NCI-H146 (cell line): ENCODE measurements at places on chromosomes 4 and X.

DNA sequence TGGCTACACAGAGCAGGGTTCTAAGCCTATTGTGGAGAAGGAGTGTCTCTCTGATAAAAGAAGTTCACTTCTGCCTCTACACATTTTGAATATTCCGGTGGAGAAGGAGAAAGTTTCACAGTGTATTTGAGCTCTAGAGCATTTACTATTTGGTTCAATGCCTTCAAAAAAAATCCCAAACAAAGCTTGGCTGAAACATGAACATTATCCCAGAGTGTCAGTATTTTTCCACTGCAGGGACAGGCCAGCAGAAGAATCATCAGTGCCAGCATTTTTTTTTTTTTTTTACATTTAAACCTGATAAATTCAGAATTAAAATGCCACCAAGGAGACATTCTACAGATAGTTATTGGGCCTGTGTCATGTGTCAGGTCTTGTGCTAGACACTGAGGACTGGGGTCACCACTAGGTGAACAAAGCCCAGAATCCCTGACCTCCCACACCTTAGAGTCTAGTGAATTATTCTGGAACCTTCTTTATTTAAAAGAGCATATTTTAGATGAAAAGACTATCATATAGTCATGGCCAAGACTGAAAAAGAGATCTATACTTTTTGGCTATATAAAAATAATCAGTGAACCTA is 48.0 kb upstream of the NAP1L5 start:
- DNase-seq = no peak

DNA sequence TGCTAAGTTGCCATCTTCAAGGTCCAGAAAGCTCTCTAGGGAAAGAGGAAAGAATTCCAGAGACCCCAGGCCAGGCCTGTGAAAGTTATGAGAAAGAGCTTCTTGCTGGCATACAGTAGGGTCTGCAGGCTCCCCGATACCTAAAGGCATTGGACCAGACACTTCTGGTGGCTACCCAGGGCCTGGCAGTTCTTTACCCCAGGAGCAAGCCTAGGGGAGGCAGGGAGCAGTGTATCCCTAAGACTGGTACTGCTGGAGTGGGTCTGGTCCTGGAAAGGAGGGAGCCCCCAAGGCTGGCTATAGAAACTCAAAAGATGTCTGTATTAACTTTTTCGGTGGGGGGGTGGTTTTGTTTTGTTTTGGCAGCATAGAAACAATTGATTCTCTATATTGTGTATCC is 19.8 kb upstream of the FAM193A start:
- no peak for DNase-seq

GRCh38 chr4:152807294-152807829 is 27.6 kb downstream of the ARFIP1 start:
- no peak for DNase-seq

- DNase-seq = peak; percentile 72
Measured at GRCh38 chr4:81421346-81422218, 50.1 kb downstream of the RASGEF1B start.

GRCh38 chrX:12991575-12991974 is 16.7 kb downstream of the TMSB4X start:
- DNase-seq = no peak

DNA sequence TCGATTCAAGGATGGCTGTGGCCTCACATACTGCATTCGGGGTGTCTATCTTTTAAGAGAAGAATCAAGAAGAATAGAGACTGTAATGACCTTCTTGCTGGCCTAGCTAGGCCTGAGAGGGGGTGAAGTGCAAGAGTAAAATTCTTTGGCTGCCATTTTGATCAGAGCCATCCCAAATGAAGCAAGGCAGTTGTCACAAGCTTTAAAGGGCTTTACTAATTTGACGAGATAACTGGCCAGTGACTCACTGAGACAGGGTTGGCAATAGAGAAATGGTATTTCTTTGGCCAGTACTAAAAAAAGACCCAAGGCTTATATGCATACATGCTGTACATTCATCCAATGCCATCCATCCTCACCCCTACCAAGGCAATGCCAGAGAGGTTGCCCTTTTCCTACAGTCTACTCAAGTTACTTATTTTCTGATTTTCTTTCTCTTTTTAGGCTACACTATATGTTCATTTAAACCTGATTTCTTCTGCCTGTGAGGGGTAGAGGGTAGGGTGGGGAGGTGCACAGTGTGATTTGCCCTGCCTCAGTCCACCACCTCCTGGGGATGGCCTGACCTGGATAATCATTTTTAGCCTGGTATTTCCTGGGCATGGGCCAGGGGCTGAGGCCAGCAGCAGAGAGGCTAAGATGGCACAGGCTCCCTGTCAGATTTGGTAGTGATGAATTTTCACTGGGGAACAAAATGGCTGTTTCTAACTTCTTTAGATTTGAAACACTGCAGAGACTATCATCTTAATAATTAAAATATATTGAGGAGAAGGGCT is 32.2 kb downstream of the ATG4A start:
- no peak for DNase-seq

DNA sequence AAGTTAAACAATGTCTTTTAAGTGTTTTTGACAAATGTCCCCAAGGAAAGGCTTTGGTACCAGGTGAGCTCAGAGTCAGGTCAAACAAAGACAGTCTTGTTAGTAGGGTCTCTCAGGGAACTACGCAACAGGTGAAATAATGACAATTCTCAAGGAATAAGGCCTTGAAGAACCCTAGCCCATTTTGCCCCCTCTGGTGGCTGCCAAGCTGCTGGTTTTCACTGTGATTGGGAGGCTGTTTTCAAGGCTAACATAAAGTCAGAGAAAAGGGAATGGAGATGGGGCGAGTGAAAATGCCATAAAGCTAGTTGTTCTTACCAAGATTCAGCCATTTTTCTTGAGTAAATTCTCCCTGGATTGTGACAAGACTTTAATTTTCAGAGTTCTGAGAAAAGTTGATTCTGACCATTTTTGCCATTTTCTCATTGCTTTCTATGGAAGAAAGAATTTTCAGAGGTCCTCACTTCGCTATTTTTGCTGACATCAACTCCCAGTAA is 58.7 kb downstream of the RWDD4 start:
- no peak for DNase-seq

DNA sequence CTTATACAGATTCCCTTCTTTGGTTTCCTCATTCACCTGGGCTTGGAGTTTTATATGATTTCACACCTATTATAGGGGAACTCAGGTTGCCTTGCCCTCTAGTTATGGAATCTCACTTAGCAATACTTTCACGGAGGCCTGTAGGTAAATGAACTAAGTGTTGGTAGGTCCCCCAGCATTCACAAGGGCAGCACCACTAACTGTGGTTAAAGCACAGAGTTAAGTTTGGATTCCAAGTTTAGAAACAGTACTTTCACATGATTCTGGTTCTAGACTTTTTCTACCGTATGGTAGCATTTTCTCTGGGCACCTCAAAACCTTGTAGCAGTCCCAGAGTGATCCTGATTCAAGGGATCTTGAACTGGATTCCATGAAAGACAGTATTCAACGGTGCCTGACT is 46.4 kb downstream of the SH2D1A start:
- no peak for DNase-seq

GRCh38 chr4:40718586-40718985 is 31.2 kb upstream of the NSUN7 start:
- DNase-seq = peak; percentile 85

DNA sequence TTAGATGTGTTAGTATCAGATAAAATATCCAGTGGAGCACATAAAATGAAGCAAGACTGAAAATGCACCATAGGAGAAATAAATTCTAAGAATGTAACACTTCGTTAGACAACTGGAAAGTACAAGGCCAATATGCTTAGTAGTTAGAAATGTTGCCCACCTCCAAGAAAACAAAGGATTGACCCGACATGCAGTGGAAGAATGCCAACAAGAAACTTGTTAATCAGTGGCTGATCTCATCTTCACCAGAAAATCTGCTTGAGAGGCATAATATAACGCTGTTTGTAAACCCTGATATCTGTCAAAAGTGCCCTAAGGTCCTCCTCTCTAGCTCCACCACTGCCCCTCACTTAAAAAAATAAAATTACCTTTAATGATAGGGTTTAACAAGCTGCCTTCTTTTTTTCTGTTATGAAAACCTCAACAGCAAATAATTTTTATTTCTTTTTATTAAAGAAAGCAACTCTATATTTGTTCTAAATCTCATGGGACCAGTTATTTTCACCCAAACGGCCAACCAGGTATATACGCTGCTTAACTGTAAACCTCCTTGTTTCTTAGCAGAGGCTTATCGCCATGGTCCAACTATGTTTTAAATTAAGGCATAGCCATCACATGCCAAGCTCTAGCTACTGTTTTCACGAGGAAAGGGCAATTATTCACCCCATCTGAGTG is 1.8 kb downstream of the RASGEF1B start:
- DNase-seq = no peak

GRCh38 chrX:45803383-45803921 is 602.8 kb upstream of the DIPK2B start:
- no peak for DNase-seq
